Thyroid gland (tissue), 4 donors: ENCODE measurements at places on chromosomes 5 and 9.

DNA sequence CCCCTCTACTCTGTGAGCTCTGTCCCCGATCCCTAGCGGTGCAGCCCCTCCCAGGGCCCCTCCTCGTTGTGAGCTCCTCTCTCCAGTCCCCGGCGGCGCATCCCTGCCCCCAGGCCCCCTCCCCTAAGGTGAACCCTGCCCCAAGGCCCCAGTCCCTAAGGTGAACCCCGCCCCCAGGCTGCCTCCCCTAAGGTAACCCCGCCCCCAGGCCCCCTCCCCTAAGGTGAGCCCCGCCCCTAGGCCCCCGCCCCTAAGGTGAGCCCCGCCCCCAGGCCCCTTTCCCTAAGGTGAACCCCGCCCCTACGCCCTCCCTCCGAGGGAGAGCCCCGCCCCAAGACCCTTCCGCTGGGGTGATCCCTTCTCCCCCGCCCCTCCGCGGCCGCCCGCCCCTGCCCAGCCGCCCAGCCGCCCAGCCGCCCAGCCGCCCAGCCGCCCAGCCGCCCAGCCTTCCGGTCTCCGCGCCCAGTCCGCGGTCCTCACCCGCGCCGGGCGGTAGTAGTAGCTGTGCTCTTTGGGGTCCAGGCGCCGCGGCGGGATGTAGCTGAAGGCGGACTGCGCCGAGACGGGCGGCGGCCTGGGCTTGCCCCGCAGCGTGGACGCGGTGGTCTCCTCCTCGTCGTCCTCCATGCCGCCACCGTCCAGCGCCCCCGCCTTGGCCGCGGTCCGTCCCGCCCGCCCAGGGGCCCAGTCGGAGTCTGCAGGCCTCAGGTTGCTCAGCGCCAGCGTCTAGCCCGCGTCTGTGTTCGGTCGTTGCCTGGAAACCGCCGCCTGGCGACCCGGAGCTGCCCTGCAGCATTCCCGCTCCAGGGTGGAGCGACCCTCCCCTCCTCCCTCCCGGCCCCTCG, at the start of gene CFAP90:
Gene CFAP90 (minus strand): TSS at position 739 of the 845 bp plus-strand sequence. CDS start 112 bp downstream, at position 627.
- no peaks in the 10 kb centered on the region for H3K27me3 ChIP-seq
- DNase-seq: peak; percentile 72
- H3K36me3 ChIP-seq: no peaks in the 10 kb centered on the region
- H3K4me3 ChIP-seq: peak within 1 kb of the TSS; percentile 4

DNA sequence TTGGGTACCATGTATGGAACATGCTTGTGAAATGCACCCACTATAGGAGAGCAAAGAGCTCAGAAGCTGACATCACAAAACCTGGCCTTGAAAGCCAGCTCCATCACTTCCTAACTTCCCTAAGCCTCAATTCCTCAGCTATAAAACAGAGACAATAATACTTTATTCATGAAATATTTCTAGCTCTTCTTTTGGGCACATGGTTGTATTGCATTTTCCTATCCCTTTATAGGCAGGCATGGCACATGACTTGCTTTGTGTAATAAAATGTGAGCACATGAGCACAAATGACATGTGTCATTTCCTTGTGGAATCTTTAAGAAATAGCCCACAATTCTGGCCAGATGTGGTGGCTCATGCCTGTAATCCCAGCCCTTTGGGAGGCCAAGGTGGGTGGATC, 18.5 kb downstream of the ZNF366 start:
- no peak overlapping the region for H3K4me3 ChIP-seq
- H3K4me1 ChIP-seq: no peaks in the 10 kb centered on the region
- no peaks in the 10 kb centered on the region for H3K27me3 ChIP-seq
- H3K36me3 ChIP-seq: no peaks in the 10 kb centered on the region
- no peak for DNase-seq

GRCh38 chr9:76115396-76115795, 224.9 kb downstream of the PCSK5 start:
- no peaks in the 10 kb centered on the region for H3K27me3 ChIP-seq
- H3K36me3 ChIP-seq: no peaks in the 10 kb centered on the region
- DNase-seq: no peak
- no peaks in the 10 kb centered on the region for H3K4me1 ChIP-seq
- no peak overlapping the region for H3K27ac ChIP-seq
- no peak overlapping the region for H3K4me3 ChIP-seq

GRCh38 chr9:100131216-100131615, 32.2 kb downstream of the INVS start:
- H3K27me3 ChIP-seq: no peaks in the 10 kb centered on the region
- no peaks in the 10 kb centered on the region for H3K4me1 ChIP-seq
- no peak overlapping the region for H3K27ac ChIP-seq
- H3K36me3 ChIP-seq: no peaks in the 10 kb centered on the region

- no peaks in the 10 kb centered on the region for H3K27me3 ChIP-seq
- peaks cover 97% of the 10 kb centered on the region for H3K4me1 ChIP-seq
- no peak overlapping the region for H3K4me3 ChIP-seq
- H3K27ac ChIP-seq: peak overlapping the region; percentile 99
Measured at GRCh38 chr5:139660923-139661814, 13.0 kb downstream of the CXXC5 start.

- no peaks in the 10 kb centered on the region for H3K27me3 ChIP-seq
- no peak overlapping the region for H3K27ac ChIP-seq
- no peak for DNase-seq
- no peaks in the 10 kb centered on the region for H3K36me3 ChIP-seq
- no peaks in the 10 kb centered on the region for H3K4me1 ChIP-seq
Measured at GRCh38 chr5:91928754-91929521, 545.8 kb upstream of the ARRDC3 start.

DNA sequence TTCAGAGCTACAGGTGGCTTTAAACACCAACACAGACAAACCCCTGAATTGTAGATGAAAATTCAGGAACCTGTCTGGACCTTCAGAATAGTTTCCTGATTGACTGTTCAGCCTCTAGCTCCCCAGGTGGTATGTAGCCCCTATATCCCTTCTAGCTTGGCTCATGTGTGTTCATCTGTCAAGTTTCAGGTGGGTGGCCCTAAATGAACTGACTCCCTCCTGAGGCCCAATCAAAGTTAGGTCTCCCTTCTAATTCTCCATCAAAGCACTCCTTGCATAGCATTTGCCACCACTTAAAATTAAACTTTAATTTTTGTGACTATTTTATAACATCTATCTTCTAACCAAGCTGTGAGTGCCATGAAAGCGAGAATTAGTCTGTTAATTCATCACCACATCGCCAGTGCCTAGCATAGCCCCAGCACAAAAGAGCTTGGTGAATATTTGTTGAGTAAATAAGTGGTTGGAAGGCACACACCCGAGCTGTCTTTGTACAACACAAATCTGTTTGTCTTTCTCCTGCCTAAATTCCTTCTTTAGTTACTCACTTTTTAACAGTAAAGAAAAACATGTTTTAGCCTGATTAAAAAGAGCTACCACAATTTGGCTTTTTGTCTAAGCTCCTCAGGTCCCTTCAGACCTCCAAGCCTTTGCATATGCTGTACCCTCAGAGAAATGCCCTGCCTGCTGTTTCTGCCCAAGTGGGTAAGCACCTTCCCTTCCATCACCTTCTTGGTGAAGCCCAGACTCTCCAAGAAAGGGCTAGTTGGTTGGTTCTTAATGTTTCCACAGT, 138.1 kb upstream of the HMHB1 start:
- no peak overlapping the region for H3K4me3 ChIP-seq
- H3K27me3 ChIP-seq: no peaks in the 10 kb centered on the region
- H3K4me1 ChIP-seq: peaks cover 37% of the 10 kb centered on the region

- no peaks in the 10 kb centered on the region for H3K4me1 ChIP-seq
- no peak overlapping the region for H3K4me3 ChIP-seq
- H3K27me3 ChIP-seq: no peaks in the 10 kb centered on the region
- H3K36me3 ChIP-seq: no peaks in the 10 kb centered on the region
Measured at GRCh38 chr9:126893079-126893478, 21.5 kb upstream of the RALGPS1 start.

- no peaks in the 10 kb centered on the region for H3K36me3 ChIP-seq
- no peaks in the 10 kb centered on the region for H3K27me3 ChIP-seq
- no peaks in the 10 kb centered on the region for H3K4me1 ChIP-seq
- no peak overlapping the region for H3K27ac ChIP-seq
- no peak for DNase-seq
Measured at GRCh38 chr9:22528485-22528884, 81.9 kb downstream of the DMRTA1 start.

DNA sequence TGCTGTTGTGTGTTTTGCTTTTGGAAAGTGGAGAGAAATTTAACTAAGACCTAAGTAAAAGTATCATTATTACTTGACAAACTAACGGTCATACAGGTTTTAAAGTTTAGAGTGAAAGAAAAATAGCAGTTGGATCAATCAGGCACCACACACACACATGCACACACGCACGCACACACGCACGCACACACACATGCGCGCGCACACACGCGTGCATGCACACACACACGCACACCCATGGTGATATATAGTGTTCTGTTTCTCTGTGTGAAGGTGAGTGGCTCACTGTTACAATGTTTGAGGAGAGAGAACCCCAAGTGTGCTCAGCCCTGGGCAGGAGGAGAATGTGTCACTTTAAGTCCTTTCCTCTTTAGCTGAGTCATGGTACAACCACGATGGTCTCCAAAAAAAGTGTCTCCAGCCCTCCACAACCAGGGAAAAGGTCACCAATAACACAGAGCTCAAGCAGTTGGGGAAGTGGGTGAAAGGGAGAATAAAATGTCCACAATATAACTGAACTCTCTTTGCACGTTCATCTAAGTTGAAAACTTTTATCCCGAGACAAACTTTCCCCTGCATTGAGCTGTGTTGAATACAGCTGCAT, 3.2 kb downstream of the ZNF366 start:
- peak; percentile 14 for DNase-seq
- H3K36me3 ChIP-seq: no peaks in the 10 kb centered on the region
- H3K27me3 ChIP-seq: no peaks in the 10 kb centered on the region
- no peak overlapping the region for H3K27ac ChIP-seq
- peaks cover 21% of the 10 kb centered on the region for H3K4me1 ChIP-seq

- no peaks in the 10 kb centered on the region for H3K27me3 ChIP-seq
- no peaks in the 10 kb centered on the region for H3K36me3 ChIP-seq
- DNase-seq: no peak
Measured at GRCh38 chr5:110879675-110880074, 140.9 kb downstream of the SLC25A46 start.

DNA sequence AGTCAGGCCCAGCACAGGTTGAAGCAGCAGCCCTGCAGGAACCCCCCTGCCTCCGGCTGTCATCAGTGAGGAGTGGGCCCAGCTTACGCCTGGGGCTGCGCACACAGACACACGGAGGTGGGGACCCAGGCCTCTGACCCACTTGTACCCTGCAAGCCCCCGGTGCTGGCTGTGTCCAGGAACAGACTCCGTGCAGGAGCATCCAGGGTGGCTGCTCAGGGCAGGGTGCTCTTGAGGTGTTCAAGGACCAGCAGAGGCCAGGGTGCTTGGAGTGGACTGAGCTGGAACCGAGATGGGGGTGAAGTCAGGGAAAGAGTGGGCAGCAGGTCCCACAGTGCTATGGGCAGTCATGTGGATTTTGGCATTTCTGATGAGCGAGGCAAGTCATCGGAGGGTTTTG, 199.5 kb downstream of the CACNA1B start:
- no peak for DNase-seq
- H3K27me3 ChIP-seq: no peaks in the 10 kb centered on the region
- no peaks in the 10 kb centered on the region for H3K36me3 ChIP-seq
- H3K4me1 ChIP-seq: no peaks in the 10 kb centered on the region

DNA sequence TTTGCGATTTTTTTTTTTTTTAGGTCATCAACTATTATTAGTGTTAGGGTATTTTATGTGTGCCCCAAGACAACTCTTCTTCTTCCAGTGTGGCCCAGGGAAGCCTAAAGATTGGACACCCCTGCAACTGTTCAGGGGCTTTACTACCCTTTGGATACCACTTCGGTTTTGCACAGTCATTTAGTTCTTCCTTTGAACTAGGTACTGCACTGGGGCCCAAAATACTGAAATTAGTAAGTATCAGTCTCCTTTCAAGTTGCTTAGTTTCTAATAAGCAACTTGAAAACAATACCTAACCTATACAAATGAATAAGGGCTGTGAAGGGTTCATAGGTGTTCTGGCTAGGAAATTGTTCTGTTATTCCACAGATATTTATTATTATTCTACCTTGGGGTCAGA, 45.3 kb downstream of the CWC27 start:
- no peak overlapping the region for H3K27ac ChIP-seq
- H3K36me3 ChIP-seq: no peaks in the 10 kb centered on the region
- no peaks in the 10 kb centered on the region for H3K27me3 ChIP-seq
- H3K4me3 ChIP-seq: no peak overlapping the region

GRCh38 chr5:5078009-5078897, 61.9 kb upstream of the ADAMTS16 start:
- no peaks in the 10 kb centered on the region for H3K27me3 ChIP-seq
- H3K4me3 ChIP-seq: no peak overlapping the region
- H3K36me3 ChIP-seq: no peaks in the 10 kb centered on the region
- no peak overlapping the region for H3K27ac ChIP-seq
- no peaks in the 10 kb centered on the region for H3K4me1 ChIP-seq

DNA sequence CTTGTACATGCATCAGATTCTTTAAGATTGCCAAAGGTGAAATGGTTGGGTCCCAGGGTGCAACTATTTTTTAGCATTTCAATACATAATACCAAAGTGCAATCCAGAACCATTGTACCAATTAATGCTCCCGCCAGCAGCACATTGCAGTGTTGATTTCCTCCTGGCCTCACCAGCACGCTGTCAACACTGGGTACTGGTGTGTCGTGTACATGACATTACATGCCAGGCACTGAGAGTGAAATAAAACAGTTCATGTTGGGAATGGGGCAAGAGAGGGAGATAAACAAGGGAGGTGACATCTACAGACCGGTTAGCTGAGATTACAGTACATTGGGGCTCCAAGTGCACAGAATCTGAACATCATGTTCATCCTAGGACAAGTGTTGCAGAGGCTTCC, 37.8 kb downstream of the HMGCS1 start:
- H3K27me3 ChIP-seq: no peaks in the 10 kb centered on the region
- no peak overlapping the region for H3K27ac ChIP-seq
- no peaks in the 10 kb centered on the region for H3K36me3 ChIP-seq
- H3K4me1 ChIP-seq: peaks cover 13% of the 10 kb centered on the region
- H3K4me3 ChIP-seq: no peak overlapping the region

GRCh38 chr5:133868946-133869518, 99.4 kb downstream of the C5orf15 start:
- no peaks in the 10 kb centered on the region for H3K36me3 ChIP-seq
- H3K4me1 ChIP-seq: no peaks in the 10 kb centered on the region
- H3K4me3 ChIP-seq: no peak overlapping the region
- H3K27ac ChIP-seq: no peak overlapping the region
- no peaks in the 10 kb centered on the region for H3K27me3 ChIP-seq
- peak; percentile 79 for DNase-seq

GRCh38 chr5:123001808-123002207, 34.7 kb downstream of the PPIC start:
- H3K27ac ChIP-seq: no peak overlapping the region
- H3K4me1 ChIP-seq: peaks cover 5% of the 10 kb centered on the region
- H3K36me3 ChIP-seq: no peaks in the 10 kb centered on the region
- H3K27me3 ChIP-seq: no peaks in the 10 kb centered on the region

- no peak for DNase-seq
- no peaks in the 10 kb centered on the region for H3K27me3 ChIP-seq
- H3K4me1 ChIP-seq: no peaks in the 10 kb centered on the region
- no peak overlapping the region for H3K27ac ChIP-seq
- H3K36me3 ChIP-seq: no peaks in the 10 kb centered on the region
Measured at GRCh38 chr5:179111267-179112207, 51.4 kb downstream of the ZNF354C start.

DNA sequence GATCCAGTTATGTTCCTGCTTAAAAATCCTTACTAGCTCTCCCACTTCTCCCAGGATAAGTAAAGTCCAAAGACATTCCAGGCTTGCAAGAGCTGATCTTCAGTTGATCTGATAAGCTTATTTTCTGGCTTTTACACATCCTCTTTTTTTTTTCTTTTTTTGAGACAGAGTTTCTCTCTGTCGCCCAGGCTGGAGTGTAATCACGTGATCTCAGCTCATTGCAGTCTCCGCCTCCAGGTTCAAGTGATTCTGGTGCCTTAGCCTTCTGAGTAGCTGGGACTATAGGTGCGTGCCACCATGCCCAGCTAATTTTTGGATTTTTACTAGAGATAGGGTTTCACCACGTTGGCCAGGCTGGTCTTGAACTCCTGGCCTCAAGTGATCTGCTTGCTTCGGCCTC, 37.3 kb upstream of the PTPN3 start:
- no peak overlapping the region for H3K4me3 ChIP-seq
- H3K27ac ChIP-seq: no peak overlapping the region
- no peaks in the 10 kb centered on the region for H3K36me3 ChIP-seq
- DNase-seq: no peak
- H3K27me3 ChIP-seq: no peaks in the 10 kb centered on the region
